Thyroid gland (tissue), 4 donors: ENCODE measurements at places on chromosomes 13 and 19.

- DNase-seq, result no peak
These were observed 82.1 kb downstream of the STK24 start for GRCh38 chr13:98494769-98495168.

- no peak for DNase-seq
These were observed 107.2 kb downstream of the CACNA1A start for GRCh38 chr19:13398780-13399726.

DNA sequence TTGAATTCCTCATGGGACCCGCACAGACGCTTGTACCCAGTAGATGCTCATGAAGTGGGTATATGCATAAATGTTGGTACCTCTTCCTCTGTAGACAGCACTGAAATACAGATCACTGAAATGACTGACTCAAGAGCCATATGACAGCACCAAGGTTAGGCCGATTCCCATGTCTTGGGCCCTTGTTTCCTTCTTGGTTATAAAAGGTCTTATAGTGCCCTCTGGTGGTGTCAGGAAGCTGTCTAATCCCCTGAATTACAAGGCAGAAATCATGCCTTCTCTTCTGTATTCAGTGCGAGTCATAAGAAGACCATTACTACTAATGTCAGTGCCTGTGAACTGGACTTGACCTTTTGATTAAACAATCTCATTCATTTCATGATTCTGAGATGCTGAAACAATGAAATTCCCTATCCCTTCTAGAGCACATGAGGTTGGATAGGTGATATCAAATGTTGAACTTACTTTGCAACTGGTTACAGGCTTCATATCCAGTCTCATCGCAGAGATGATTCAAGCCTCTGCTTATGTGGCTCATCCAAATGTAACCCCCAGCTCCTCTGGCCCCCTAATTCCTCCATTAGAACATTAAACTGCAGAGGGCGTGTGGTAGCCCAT lies 59.7 kb downstream of the SPATA13 start:
- peak; percentile 59 for DNase-seq

GRCh38 chr19:35301961-35302360 lies 10.0 kb downstream of the MAG start:
- DNase-seq, result no peak
